ENCODE measurements at places on chromosomes 7 and 10.

DNA sequence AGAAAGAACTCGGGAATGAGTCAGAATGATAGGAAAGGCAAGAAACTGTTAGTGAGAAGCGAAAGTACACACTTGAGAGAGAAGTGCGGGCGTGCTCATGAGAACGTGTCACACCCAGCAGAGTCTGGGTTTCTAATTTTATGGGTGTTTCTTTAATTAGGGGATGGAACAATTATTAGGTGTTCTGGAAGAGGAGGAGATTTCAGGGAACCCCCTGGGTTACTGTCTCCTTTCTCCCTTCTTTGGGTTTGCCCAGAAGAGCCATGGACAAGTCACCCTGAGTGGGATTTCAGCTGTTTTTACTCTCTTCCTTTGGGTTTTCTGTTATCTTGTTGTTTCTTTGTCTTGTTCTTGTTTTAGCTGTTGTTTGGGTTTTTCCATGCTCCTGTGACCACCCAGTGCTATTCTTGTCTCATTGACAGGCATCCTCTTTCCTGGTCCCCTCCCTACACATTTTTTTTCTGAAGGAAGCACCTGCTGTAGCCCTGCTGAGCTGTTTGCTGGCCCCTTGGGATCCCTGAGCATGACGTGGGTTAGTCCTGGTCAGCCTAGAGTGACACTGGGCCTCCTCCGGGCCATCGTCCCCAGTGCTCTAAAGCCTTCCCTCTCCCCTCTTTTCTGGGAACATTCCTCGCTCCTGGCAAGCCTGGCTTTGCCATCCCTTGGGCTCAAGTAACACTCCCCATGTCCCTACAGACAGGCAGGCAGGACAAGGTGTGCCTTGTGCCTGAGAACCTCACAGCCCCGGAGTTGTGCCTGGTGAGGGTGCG, 3.5 kb downstream of the SH2D4B start:
- no peak for DNase-seq

DNA sequence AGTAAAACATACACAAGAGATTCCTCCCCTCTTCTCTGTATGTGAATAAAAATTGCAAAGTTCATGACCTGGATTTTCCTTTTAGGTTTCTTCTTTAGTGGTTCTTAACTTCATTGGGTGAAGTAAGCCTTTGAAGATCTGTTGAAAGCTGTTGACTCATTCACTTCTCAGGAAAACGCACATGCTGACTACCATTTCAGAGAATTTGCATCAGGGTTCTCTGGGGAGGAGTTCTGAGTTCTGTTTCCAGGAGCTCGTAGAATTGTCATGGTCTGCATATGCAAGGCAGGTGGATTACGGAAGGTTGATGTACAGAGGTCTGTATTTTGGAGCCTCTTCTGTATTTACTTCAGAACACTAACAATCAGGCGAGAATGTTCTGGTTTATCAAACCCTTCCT, 962 bp upstream of the SLC26A4 start:
- no peak for DNase-seq

DNA sequence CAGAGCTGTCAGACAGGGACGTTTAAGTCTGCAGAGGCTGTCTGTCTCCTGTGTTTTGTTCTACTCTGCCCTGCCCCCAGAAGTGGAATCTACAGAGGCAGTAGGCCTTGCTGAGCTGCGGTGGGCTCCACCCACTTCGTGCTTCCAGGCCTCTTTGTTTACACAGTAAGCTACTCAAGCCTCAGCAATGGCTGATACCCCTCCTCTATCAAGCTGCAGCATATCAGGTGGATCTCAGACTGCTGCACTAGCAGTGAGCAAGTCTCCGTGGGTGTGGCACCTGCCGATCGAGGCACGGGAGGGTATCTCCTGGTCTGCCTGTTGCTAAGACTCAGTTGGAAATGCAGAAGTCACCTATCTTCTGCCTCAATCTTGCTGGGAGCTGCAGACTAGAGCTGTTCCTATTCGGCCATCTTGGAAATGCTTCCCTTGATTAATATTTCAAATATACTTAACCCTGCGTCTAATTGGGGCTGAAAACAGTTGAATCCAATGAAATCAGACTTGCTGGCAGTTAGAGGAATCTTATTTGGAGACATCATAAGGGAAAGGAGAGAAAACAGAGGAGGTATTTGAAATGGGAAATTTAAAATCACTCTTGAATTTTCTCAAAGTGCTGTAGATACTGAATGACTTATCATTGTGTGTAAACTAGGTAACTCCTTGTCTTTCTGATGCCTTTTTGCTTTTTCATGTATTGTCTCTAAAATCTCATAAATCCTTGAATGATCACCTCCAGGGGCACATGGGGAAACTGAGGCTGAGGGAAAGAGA, 13.8 kb upstream of the CYP3A5 start:
- DNase-seq, result no peak

GRCh38 chr7:71332207-71332606, 200.3 kb downstream of the GALNT17 start:
- no peak for DNase-seq

- no peak for DNase-seq
Measured at GRCh38 chr10:77680811-77681210, 43.2 kb upstream of the KCNMA1 start.

- DNase-seq, result no peak
Measured at GRCh38 chr10:48898426-48898825, 41.2 kb downstream of the LRRC18 start.

All from GM18507 (cell line).